ENCODE measurements at places on chromosomes 6 and 20.

GRCh38 chr20:1212023-1212422 is 8.8 kb downstream of the C20orf202 start:
- DNase-seq: no peak

GRCh38 chr6:79818471-79818870 is 128.9 kb downstream of the ELOVL4 start:
- peak; percentile 2 for DNase-seq

DNA sequence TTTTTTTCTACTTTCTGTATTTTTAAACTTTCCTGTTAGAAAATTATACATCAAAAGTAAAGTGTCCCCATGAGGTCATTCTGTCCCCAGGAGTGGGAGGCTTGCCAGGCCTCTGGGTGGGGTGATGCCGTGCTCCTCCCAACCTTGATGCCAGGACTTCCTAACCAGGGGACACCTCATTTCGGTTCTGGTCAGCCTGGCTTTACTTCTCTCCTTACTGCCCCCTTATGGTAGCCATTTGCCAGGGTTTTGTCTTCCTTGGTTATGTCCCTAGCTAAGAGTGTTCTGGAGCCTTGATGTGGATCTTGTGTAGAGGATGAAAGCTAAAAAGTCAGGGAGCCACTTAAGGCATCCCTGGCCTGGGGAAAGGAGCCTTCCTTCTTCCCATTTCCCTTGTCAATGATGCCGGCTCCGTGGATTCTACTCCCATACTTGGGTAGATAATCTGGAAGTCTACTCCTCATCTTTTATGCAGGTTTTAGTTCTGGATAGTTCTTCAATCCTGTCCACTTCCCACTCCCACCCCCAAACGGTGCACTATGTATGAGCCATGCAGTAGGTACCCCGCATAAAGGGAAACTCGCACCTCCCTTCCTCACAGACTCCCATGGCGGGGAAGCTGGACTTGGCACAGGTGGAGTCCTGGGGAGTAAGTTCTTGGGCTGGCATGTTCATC is 164.1 kb upstream of the SALL4 start:
- DNase-seq: peak; percentile 86

DNA sequence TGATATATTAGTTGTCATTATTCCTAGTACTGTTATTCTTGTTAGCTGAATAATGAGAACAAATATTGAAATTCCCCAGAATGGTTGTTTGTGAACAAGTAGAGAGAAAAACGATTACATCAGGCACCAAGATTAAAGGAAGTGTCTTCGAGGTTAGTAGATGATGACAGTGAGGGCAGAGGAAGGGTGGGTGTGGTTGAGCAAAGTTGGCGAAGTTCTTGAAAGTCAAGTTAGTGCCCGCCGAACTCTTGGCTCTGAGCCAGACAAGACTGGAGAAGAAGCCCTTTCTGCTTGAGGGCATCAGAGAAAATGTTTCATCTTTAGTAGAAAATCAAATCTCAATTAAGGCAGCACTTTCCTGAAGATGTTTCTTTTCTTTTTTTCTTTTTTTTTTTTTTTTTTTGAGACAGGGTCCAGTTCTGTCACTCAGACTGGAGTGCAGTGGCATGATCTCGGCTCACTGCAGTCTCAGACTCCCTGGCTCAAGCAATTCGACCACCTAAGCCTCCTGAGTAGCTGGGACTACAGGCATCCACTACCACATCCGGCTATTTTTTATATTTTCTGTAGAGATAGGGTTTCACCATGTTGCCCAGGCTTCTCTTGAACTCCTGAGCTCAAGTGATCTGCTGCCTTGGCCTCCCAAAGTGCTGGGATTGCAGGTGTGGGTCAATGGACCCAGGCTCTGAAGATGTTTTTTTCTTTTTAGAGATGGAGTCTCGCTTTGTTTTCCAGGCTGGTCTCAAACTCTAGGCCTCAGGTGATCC is 77.1 kb downstream of the SGK1 start:
- DNase-seq: no peak

- no peak for DNase-seq
Observed at GRCh38 chr6:98380589-98380988, 453.8 kb upstream of the POU3F2 start.

DNA sequence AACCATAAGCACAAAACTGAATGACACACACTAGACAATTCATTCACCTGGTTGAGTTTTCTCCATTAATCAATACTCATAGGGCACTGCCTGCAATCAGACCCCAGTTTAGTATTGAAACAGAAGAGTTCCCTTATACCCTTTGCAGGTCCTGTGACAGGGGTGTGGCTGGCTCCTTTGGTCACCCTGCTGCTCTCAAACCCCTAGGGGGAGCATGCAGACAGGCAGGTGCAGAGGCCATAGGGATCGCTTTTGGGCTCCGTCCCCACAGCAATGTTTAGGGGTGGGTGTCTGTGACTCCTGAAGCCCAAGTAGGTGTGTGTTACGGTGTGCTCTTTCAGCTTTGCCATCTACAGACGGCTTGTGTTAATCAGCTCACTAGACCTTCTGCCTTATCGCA is 210.4 kb downstream of the CENPW start:
- DNase-seq: no peak

DNA sequence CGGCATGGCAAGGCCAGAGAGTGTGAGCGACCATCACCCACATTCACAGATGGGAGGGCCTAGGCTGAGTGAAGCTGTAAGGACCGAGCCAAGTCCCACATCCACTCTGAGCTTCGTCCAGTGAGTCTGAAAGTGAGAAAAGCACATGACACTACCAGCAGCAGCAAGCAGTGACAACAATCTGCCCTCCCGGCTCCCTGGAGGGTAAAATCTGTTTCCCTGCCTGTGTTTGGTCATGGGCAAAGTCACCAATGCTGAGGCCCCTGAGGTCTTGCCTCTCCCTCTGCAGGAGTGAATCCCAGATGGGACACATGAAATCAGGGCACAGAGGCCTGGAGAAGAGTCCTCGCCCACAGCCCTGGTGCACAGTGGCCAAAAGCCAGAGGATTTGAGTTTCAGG is 6.4 kb upstream of the CST7 start:
- no peak for DNase-seq

DNA sequence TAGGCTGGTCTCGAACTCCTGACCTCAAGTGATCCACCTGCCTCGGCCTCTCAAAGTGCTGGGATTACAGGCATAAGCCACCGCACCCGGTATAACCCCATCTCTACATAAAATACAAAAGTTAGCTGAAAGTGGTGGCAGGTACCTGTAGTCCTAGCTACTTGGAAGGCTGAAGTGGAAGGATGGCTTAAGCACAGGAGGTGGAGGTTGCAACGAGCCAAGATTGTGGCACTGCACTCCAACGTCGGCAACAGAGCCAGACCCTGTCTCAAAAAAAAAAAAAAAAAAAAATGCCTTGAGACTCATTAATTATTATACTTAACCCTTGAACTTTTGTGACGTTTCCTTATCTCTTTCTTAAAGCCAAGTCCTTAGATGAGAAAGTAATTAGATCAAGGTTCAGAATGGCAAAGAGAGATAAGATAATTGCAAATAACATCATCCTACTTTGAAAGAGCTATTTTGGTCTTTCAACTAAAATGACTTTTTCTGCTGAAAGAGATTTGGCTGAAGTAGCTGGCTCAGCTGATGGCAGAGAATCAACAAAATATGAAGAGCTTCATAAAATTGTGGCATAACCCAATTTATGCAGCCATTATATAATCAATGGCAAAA is 4.7 kb upstream of the SHLD1 start:
- DNase-seq: no peak

- peak; percentile 15 for DNase-seq
Observed at GRCh38 chr20:4808872-4809271, 87.2 kb downstream of the PRND start.

GRCh38 chr6:126113261-126113660 is 126.9 kb downstream of the TRMT11 start:
- no peak for DNase-seq

Data from choroid plexus epithelial cell (primary cell).